ENCODE measurements at places on chromosomes 7 and 10.

DNA sequence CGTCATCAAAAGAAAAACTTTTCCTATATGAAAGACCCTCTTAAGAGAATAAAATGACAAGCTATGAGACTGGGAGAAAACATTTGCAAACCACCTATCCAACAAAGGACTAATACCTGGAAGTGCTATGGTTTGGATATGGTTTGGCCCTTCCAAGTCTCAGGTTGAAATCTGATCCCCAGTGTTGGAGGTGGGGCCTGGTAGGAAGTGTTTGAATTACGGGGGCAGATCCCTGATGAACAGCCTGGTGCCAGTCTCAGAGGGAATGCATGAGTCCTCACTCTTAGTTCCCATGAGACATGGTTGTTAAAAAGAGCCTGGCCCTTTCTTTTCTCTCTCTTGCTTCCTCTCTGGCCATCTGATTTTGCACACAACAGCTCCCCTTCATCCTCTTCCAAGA, 6.3 kb downstream of the ALDH18A1 start:
- no peak for DNase-seq

DNA sequence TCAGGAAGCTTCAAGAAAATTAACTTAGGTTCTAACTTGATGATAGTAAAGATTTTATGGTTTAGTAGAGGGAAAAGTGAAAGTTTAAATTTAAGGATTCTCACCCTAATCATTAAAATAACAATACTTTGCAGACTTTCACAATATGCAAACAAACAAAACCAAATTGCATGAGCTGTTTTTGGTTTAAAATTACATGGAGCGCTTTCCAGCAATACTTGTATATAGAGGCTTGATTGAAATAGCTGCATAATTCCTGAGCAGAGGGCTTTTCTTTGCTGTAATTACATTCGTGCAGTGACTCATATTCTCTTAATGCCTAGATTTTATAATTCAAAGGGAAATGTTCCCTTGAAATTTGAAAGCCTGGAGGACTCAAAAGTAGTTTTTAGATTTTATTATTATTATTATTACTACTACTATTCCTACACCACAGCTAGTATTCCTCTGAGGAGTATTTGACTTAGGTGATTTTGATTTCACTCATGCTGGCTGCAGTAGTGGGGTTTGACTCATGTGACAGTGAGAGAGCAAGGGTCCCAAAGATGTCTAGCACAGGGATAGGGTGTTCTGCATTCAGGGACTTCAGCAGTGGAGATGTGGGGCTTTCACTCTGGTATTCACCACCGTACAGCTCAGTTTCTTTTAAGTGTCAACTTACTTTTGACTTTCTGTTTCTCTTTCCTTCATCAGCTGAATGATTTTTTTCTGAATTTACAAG, 138.1 kb downstream of the ADAM22 start:
- no peak for DNase-seq

- no peak for DNase-seq
These were observed 305.1 kb upstream of the PITRM1 start for GRCh38 chr10:3477683-3478082.

- no peak for DNase-seq
These were observed 719.2 kb upstream of the MBL2 start for GRCh38 chr10:53491774-53492173.

DNA sequence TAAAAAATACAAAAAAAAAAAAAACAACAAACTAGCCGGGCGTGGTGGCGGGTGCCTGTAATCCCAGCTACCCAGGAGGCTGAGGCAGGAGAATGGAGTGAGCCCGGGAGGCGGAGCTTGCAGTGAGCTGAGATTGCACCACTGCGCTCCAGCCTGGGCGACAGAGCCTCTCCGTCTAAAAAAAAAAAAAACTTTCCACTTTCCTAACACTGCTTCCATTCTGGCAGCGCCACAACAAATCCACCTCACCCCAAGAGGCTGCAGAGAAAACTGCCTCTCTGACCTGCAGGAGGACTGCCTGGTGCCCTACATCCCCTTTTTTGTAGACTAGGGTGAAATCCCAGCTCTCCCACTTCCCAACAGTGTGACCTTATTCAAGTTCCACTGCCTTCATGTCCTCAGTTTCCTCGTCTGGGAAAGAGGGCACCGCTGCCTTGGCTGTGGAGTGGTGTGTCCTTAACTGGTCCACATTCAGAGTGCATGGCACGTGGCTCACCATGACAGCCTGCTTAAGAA, 2.6 kb upstream of the MBL2 start:
- DNase-seq = no peak

GRCh38 chr7:35253710-35254495, at the start of gene TBX20:
TBX20 (minus strand) TSS chr7:35254100; CDS start chr7:35253620, 480 bp downstream.
- peak; percentile 67 for DNase-seq

DNA sequence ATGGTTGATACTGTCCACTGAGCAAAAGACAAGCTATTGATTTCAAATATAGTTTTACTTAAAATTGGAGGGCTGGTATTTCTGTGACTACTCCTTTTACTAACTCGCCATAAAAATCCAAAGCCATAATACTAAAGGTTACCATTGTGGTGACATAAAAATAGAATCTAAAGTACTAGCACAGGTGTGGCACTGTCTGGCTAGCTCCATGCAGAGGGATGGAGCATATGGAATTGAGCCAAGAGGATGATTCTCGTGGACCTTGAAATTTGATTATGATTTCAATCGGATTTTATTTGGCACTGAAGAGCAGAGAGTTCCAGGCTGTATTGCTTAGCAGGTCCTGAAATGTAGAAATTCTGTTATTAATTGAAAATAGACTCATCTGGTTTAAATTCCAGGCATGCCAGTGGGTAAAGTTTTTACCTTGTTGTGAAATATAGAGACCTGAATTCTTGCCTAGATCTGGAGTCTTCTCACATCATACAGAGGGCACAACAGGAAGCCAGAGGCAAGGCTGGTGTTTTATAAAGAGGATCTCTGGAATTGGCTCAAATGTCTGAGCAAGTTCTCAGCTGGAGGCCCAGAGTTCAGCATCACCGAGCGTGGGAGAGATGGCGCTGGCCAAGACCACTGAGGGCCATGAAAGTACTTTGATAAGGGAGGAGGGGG, 29.9 kb upstream of the DLD start:
- no peak for DNase-seq

- no peak for DNase-seq
These were observed 70.0 kb upstream of the CYP26C1 start for GRCh38 chr10:92990615-92991014.

- DNase-seq = no peak
These were observed 133.7 kb upstream of the CAV2 start for GRCh38 chr7:116365797-116366196.

DNA sequence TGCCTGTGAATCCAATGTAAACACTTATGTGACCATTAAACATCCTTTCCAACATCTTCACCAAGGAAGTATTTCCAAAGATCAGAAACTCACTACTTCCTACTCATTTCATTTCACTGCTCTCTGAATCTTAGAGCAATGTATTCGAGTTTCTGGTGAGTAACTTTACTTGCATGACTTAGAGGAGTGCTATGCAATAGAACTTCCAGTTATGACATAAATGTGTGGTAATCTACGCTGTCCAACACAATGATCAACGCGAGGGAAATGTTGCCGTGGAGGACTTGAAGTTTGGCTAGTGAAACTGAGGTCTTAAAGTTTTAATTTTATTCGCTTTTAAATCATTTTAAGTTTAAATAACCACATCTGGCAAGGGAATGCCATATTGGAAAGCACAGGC, 1326.3 kb downstream of the XPNPEP1 start:
- no peak for DNase-seq

DNA sequence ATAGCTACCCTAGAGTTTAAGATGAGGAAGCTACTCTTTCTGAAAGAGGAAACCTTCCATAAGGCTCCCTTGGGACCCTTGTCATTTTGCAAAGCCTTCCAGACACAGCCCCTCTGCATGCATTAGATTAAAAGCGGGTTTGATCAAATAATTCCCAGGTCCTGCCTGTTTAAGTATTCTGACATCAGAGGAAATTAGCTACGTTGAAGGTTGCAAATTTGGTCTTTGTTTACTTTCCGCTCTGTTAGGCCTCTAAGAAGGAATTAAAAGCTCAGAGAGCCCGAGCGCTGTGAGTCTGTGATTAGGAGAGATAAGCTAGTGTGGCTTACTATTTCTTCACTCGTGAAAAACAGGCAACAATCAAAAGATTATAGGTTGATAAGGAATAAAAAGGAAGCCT, 1.4 kb upstream of the THSD7A start:
- peak; percentile 6 for DNase-seq

DNA sequence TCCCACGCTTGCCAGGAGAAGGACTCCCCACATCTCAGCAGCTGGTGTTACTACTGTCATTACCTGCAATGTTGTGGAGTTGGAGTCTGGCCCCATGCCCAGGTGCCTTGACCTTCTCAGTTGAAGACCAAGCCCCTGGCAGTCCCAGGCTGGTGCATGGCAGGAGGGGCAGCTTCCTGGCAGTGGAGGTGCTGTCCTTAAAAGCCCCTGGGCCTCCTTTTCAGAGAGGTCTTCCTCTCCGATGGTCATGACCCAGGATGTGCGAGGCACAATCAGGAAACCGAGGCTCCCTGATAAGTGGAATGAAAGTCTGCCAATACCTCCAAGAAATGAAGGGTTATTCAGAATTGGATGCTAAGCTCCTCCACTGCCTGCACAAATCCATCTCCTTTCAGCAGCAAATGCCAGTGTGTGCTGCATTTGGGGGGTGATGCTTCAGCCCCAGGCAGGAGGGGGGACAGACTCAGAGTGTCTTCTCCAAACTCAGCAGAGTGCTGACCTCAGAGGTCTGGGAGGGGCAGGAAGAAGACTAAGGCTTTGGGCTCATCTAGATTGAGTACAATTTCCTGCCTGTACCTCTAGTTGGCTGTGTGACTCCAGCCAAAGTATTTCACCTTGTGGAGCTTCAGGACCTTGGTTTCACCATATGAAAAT, 97.0 kb upstream of the DDC start:
- no peak for DNase-seq

DNA sequence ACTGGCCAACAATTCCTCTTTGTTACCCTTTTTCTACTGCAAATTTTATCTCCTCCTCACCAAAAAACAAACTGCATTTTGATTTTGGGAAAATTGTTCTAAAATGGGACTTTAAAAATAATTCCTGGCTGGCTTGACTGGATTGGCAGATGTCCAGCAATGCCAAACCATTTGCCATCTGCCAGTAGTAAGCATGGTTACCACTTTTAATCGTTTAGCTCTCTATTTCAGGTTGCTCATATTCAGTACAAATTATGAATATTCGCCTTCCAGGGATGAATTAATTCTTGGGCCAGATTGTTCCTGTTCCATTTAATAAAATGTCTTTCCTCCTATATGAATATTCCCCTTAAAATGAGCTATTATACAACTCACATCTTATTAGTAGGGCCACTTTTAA, 35.7 kb downstream of the SMNDC1 start:
- no peak for DNase-seq

DNA sequence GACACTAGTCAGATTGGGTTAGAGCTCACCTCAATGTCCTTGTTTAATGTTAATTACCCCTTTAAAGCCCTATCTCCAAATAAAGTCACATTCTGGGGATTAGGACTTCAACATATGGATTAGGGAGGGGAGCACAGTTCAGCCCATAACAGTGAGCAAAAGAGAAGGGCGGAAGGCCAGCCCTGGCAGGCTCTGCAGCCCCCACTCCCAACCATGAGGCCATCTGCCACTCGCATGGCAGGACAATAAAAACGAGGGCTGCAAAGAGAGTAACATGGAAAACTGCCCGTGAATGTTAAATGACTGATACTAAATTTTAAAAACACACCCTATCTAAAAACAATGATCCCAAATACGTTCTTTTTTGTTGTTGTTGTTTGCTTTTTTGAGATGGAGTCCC, 38.7 kb downstream of the RGS10 start:
- DNase-seq = no peak

DNA sequence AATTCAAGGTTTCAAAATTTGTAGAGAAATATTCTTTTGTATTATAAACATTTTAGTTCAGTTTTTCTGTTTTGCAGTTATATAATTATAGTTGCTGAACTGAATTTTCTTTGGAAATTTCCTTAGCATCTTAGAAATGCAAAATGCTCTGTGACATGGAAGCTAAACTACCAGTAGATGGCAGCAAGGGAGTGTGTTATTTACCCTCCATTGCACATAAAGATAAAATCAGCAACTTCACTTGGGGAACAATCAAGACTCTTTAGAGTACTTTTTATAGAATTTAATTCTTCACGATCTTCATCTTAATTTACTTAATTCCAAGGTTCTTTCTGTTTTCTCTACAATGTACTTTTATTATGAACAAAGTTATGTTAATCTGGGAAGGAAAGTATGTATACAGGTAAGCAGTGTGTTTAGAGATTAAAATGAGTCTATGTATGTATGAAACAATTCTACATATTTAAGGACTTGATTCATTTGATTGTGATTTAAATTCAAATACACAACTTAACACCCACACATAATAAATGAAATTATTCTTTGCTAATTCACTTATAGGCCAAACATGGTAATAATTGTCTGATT, 404.2 kb downstream of the THSD7A start:
- no peak for DNase-seq

Data from NCI-H510A (cell line).